ENCODE measurements at places on chromosomes 12 and 14.

GRCh38 chr12:119328111-119328510 is 6.4 kb upstream of the CCDC60 start:
- DNase-seq, result no peak

GRCh38 chr12:67534046-67534445 is 114.5 kb upstream of the DYRK2 start:
- no peak for DNase-seq

DNA sequence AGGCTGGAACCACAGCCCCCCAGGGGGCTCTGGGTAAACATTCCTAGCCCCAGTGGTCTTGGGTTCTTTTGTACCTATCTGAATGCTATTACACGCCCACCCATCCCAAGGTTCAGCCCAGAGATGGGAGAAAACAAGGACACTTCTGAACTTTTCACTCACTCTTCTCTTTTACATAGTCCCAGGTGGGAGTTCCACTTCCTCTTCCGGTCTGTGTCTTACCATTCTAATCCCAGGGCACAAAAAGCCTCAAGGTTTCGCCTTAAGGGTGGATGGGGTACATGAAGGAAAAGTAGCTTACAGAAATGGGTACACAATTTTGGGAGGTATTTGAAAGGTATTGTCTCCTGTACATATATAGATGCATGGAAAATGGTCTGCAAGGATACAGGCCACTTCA is 79.0 kb downstream of the TMEM30B start:
- DNase-seq, result no peak

DNA sequence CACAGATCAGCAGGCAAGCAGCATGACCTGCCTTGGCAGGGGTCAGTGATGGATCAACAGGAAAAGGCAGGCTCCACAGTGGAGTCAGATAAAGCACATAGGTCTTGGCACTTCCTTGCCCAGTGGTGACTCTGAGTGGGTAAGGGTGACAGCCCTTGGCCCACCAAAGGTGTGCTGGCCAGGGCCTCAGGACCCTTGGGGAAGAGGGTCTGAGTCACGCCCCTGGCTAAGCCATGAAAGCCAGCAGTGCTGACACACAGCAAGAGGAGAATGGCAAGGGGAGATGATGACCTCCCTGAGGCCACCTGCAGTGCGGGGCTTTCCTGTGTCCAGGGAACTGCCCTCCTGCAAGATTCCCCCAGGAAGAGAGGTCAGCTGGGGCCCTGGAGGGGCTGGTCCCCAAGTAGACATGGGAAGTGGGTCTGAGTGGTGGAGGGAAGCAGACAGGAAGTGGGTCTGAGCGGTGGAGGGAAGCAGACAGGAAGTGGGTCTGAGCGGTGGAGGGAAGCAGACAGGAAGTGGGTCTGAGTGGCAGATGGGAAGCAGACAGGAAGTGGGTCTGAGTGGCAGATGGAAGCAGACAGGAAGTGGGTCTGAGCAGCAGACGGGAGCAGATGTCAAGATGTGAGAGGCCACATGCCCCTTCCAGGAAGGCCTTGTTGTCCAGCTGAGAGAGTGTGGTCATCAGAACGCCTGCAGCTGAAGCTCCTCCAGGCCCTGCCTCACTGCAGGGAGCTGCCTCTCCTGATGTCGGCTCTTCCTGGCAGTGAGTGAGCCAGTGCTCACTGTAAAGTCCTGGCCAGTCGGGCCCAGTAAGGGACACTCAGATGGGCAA is 34.8 kb downstream of the DIO3 start:
- DNase-seq, result no peak

GRCh38 chr12:51870504-51870903 is 17.4 kb upstream of the ANKRD33 start:
- DNase-seq, result no peak

DNA sequence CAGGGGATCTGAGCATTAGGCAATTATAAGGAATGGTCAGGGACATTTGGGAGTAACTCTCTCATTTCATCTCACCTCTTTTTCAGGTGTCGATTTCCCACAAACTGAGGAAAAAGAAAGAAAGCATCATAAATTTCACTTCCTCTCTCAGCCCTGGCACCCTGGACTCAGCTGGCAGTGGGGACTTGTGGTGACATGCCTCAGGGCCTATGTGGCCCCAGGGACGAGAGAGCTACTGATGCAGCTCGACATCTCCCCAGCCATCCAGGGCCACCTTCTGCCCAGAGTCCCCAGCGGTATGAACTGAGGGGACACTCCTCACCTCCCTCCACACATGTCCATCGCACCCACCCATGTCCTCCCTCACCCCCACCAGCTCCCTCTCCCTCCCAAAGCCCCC is 11.7 kb downstream of the TNFRSF1A start:
- no peak for DNase-seq

DNA sequence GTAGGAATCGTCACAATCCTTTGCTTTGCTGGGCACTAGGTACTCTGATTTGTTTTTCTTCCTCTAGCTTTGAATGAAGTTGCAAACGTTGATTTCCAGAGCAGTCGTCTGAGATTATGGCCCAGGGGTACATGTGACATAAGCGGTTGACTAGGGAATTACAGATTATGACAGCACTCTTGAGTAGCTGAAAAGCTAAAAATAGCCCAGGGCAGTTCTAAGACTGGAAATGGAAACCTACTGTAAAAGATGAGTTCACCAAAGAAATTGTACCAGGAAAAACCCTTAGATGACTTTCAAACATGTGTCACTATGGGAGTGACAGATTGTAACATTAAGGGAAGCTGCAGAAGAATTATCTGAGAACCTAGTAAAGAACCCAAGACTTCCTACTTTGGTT is 108.5 kb downstream of the ANO6 start:
- peak; percentile 68 for DNase-seq

- DNase-seq, result no peak
Observed at GRCh38 chr14:84922370-84922769, 607.6 kb upstream of the FLRT2 start.

- peak; percentile 99 for DNase-seq
Observed at GRCh38 chr12:54207539-54208294, 18.9 kb upstream of the SMUG1 start.

DNA sequence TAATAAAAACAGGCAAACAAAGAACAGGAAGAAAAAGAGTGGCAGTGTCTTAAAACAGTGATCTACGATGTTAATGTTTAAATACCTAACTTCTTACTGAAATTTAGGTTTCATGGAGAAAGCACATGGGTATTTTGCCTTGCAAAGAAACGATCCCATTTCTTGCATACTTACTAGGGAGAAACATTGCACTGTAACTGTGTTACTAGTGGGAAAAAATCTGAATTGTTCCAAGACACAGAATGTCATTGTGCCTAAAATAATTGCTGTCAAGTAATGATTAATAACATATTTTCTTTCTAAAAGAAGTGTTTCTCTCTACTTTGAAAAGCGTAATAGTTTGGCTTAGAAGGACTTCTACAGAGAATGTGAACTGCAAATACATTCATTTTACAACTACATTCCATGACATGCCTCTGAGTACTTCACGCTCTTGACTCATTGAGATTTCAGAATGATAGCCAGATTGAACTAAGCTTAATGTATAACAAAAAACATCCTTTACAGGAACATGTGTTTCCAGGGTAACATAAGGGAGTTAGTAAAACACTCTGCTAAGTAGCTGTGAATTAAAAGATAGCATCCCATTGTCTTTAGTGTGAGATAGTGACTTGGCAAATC is 256.2 kb upstream of the CPNE8 start:
- no peak for DNase-seq

- DNase-seq, result no peak
Observed at GRCh38 chr12:123898673-123899072, 74.0 kb downstream of the CCDC92 start.

- no peak for DNase-seq
Observed at GRCh38 chr12:16587110-16587453, 18.9 kb downstream of the LMO3 start.

GRCh38 chr12:49223590-49224369 is 34.9 kb upstream of the TUBA1A start:
- no peak for DNase-seq
